ENCODE measurements at places on chromosomes 6 and 20. TPM values are rescaled to one million over a fixed set of nuclear protein-coding genes. Genes with fewer than 3 reads are reported as not detected.
A peak's percentile ranks its signal among the peaks of the same experiment; 100 is the strongest.

- H3K27ac ChIP-seq, result no peak overlapping the region
- H3K4me1 ChIP-seq, result peaks cover 8% of the 10 kb centered on the region
- no peak overlapping the region for H3K4me3 ChIP-seq
- no peaks in the 10 kb centered on the region for H3K27me3 ChIP-seq
- DNase-seq, result no peak
Observed at GRCh38 chr6:143400258-143401067, 50.0 kb downstream of the ADAT2 start.

- no peak overlapping the region for H3K27ac ChIP-seq
- H3K36me3 ChIP-seq, result no peaks in the 10 kb centered on the region
- no peaks in the 10 kb centered on the region for H3K4me1 ChIP-seq
Observed at GRCh38 chr6:146090474-146090873, 61.6 kb downstream of the GRM1 start.

GRCh38 chr20:44728801-44729443 lies 13.8 kb downstream of the CCN5 start:
- H3K27me3 ChIP-seq, result no peaks in the 10 kb centered on the region
- H3K36me3 ChIP-seq, result no peaks in the 10 kb centered on the region

DNA sequence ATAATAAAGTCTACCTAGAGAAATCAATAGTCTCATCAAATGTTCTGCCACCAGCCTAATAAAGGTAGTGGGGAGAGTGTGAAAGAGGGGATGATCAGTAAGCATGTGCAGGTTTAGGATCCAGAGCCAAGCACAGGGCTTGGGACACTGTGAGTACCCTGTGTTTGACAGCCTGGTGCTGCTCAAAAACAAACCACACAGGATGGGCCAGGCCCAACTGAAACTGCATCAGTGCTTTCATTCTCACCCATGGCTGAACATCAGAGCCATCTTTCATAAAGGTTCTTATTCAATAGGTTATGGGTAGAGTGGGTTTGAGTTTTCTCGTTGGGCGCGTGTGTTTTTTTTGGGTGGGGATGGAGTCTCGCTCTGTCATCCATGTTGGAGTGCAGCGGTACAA lies 87.3 kb upstream of the NHSL1 start:
- H3K27ac ChIP-seq, result no peak overlapping the region
- no peak for DNase-seq
- no peaks in the 10 kb centered on the region for H3K4me1 ChIP-seq
- H3K4me3 ChIP-seq, result no peak overlapping the region

GRCh38 chr20:17601957-17602356 lies 32.1 kb downstream of the DSTN start:
- no peaks in the 10 kb centered on the region for H3K27me3 ChIP-seq
- H3K36me3 ChIP-seq, result peaks cover 27% of the 10 kb centered on the region
- H3K4me1 ChIP-seq, result peaks cover 11% of the 10 kb centered on the region

TGM3 gene
- total RNA-seq, result not detected

GRCh38 chr6:98416027-98416426 lies 418.3 kb upstream of the POU3F2 start:
- H3K36me3 ChIP-seq, result peaks cover 5% of the 10 kb centered on the region
- no peak for DNase-seq
- no peaks in the 10 kb centered on the region for H3K4me1 ChIP-seq
- no peaks in the 10 kb centered on the region for H3K27me3 ChIP-seq
- H3K4me3 ChIP-seq, result 0 out of 3 replicates have a peak overlapping the region, but pooled peaks have one; percentile 56

JAG1 gene
- total RNA-seq, result 54.0 TPM

- no peaks in the 10 kb centered on the region for H3K4me1 ChIP-seq
- no peak overlapping the region for H3K27ac ChIP-seq
- DNase-seq, result peak; percentile 30
- H3K36me3 ChIP-seq, result no peaks in the 10 kb centered on the region
- H3K27me3 ChIP-seq, result peaks cover 5% of the 10 kb centered on the region
Observed at GRCh38 chr20:3659492-3660261, 3.5 kb downstream of the GFRA4 start.

- H3K4me3 ChIP-seq, result no peak overlapping the region
- DNase-seq, result no peak
- H3K4me1 ChIP-seq, result no peaks in the 10 kb centered on the region
- peaks cover 10% of the 10 kb centered on the region for H3K36me3 ChIP-seq
- no peaks in the 10 kb centered on the region for H3K27me3 ChIP-seq
Observed at GRCh38 chr6:111564482-111564945, 41.2 kb downstream of the TRAF3IP2 start.

COL9A3 gene
- total RNA-seq, result 137 TPM

GRCh38 chr20:63284083-63284440 lies 8.9 kb upstream of the COL20A1 start:
- no peak overlapping the region for H3K4me3 ChIP-seq
- H3K27ac ChIP-seq, result no peak overlapping the region
- H3K36me3 ChIP-seq, result peaks cover 54% of the 10 kb centered on the region

- DNase-seq, result no peak
- H3K27me3 ChIP-seq, result no peaks in the 10 kb centered on the region
- H3K36me3 ChIP-seq, result no peaks in the 10 kb centered on the region
- H3K27ac ChIP-seq, result no peak overlapping the region
Observed at GRCh38 chr6:31908791-31909190, 6.9 kb upstream of the ZBTB12 start.

- H3K4me3 ChIP-seq, result no peak overlapping the region
- no peak for DNase-seq
- H3K27ac ChIP-seq, result no peak overlapping the region
- peaks cover 2% of the 10 kb centered on the region for H3K36me3 ChIP-seq
Observed at GRCh38 chr20:25300496-25301170, 52.7 kb downstream of the PYGB start.

- no peak for DNase-seq
- no peaks in the 10 kb centered on the region for H3K4me1 ChIP-seq
- no peak overlapping the region for H3K27ac ChIP-seq
- peaks cover 13% of the 10 kb centered on the region for H3K36me3 ChIP-seq
Observed at GRCh38 chr6:44898296-44898930, 429.7 kb upstream of the RUNX2 start.

DNA sequence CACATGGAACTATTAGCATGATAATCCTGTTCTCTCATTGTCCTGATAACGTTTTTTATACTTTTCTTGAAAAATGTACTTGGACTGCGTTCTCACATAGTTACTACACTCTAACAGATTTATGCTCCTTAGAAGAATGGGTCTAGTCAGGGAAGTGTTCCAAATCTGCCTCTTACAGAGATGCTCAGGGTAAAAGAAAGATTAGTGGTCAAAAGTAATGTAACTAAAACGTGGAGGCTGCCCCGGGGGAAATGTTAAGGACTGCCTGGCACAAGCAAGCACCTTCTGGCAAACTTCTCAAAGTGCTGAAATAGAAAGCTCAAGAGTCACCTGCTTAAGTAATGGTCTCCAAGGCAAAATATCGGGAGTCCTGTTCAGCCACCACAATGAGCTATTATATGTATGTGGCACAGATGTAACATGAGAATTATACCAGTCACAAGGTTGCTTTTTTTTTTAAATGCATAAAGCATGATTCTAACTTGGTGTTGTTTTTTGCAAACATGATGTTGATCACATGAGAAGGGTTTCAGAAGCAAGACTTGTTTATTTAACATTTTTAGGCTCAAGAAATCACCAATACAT lies 244.5 kb upstream of the JARID2 start:
- no peak overlapping the region for H3K27ac ChIP-seq
- H3K4me1 ChIP-seq, result no peaks in the 10 kb centered on the region
- DNase-seq, result no peak
- no peak overlapping the region for H3K4me3 ChIP-seq

GRCh38 chr20:17969278-17969883 lies 563 bp downstream of the MGME1 start:
- DNase-seq, result no peak
- peaks cover 10% of the 10 kb centered on the region for H3K4me1 ChIP-seq
- H3K36me3 ChIP-seq, result peaks cover 39% of the 10 kb centered on the region
- no peaks in the 10 kb centered on the region for H3K27me3 ChIP-seq

DNA sequence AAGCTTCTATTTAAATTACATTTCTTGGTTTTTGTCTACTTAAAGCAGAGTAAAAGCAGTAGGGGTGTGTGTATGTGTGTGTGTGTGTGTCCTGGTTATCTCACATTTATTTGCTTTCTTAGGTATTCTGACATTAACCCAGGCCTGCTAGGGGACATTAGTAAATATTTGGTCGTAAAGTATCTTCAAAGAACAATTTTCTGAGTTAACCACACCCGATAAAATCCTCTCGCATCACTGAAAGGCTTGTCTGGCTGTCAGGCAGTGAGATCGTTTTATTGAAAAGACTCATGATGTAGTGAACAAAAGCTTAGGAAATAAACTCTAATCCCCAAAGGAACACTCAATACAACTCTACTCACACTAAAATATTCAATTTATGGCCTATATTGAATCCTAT lies 77.9 kb downstream of the ZNF217 start:
- H3K27me3 ChIP-seq, result no peaks in the 10 kb centered on the region
- H3K4me3 ChIP-seq, result no peak overlapping the region
- no peaks in the 10 kb centered on the region for H3K4me1 ChIP-seq
- DNase-seq, result no peak
- no peak overlapping the region for H3K27ac ChIP-seq

DNA sequence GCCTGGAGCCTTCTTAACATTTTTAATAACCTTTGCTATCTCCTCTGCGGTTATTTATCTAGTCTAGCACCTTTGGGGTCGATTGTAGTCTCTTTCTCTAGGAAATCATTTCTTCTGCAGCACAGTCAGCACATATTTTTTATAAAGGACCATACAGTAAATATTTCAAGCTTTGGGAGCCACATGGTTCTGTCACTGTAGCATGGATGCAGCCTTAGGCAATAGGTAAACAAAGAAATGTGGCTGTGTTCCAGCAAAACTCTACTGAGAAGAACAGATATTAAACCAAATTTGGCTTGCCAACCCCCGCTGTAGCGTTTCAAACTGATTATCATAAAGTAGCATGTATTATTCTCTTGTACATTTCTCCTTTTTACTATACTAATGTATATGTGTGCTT lies 95.7 kb downstream of the SLC23A2 start:
- H3K36me3 ChIP-seq, result peaks cover 13% of the 10 kb centered on the region
- H3K27me3 ChIP-seq, result no peaks in the 10 kb centered on the region
- H3K4me1 ChIP-seq, result no peaks in the 10 kb centered on the region
- H3K4me3 ChIP-seq, result no peak overlapping the region
- no peak overlapping the region for H3K27ac ChIP-seq

DNA sequence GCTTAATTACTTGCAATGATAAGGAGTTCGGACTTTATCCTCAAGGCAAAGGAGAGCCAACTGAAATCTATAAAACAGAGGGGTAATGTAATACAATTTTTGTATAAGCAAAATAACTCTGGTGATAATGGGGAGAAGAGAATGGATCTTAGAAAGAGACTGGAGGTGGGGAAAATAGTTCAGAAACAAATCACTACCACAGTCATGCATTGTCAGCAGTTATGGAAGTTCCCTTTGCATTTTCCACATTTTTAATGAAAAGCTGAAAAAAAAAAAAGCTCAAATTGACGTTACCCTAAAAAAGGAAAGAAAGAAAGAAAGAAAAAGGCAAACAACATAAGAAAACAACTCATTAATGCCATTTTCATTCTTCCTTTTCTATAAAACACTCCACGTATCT lies 337.6 kb upstream of the HSF2 start:
- no peaks in the 10 kb centered on the region for H3K27me3 ChIP-seq
- H3K36me3 ChIP-seq, result no peaks in the 10 kb centered on the region
- H3K4me3 ChIP-seq, result no peak overlapping the region
- no peak for DNase-seq
- peaks cover 2% of the 10 kb centered on the region for H3K4me1 ChIP-seq
- H3K27ac ChIP-seq, result no peak overlapping the region

GRCh38 chr6:43187821-43188220 lies 5.8 kb downstream of the CUL9 start:
- peaks cover 4% of the 10 kb centered on the region for H3K36me3 ChIP-seq
- no peak for DNase-seq
- no peak overlapping the region for H3K27ac ChIP-seq

DNA sequence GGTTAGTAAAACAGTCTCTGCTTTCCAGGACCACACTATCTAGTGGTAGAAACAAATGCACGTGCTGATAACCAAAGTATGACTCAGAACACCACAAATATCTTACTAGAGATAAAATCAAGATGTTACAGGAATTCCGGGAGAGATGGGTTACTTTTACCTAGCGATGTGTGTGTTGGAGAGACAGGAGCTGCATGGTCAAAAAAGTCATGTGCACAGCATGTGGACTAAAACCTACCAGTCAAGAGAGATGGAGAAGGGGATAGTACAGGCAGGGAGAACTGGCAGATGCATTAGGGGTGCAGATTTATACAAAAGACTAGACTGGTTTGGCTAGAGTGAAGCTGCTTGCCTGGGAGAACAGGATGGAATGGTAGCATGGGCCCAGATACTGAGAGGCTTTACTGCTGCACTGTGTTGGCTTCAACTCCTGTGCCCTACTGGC lies 75.3 kb upstream of the MRAP2 start:
- DNase-seq, result no peak
- no peak overlapping the region for H3K4me3 ChIP-seq
- H3K27ac ChIP-seq, result no peak overlapping the region

GRCh38 chr6:5302220-5302946 lies 41.1 kb downstream of the FARS2 start:
- no peaks in the 10 kb centered on the region for H3K4me1 ChIP-seq
- H3K4me3 ChIP-seq, result no peak overlapping the region
- no peaks in the 10 kb centered on the region for H3K36me3 ChIP-seq
- no peak overlapping the region for H3K27ac ChIP-seq
- DNase-seq, result no peak

GRCh38 chr20:20641783-20642182 lies 70.7 kb downstream of the RALGAPA2 start:
- H3K27ac ChIP-seq, result no peak overlapping the region
- no peak overlapping the region for H3K4me3 ChIP-seq
- peaks cover 12% of the 10 kb centered on the region for H3K36me3 ChIP-seq

DNA sequence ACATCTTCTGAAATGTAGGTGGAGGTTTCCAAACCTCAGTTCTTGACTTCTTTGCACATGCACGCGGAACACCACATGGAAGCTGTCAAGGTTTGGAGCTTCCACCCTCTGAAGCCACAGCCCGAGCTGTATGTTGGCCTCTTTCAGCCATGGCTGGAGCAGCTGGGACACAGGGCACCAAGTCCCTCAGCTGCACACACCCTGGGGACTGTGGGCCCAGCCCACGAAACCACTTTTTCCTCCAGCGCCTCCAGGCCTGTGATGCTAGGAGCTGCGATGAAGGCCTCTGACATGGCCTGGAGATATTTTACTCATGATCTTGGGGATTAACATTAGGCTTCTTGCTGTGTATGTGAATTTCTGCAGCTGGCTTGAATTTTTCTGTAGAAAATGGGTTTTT lies 68.7 kb downstream of the RNF217 start:
- H3K4me3 ChIP-seq, result no peak overlapping the region
- H3K27me3 ChIP-seq, result no peaks in the 10 kb centered on the region
- H3K36me3 ChIP-seq, result peaks cover 22% of the 10 kb centered on the region
- H3K4me1 ChIP-seq, result no peaks in the 10 kb centered on the region

DNA sequence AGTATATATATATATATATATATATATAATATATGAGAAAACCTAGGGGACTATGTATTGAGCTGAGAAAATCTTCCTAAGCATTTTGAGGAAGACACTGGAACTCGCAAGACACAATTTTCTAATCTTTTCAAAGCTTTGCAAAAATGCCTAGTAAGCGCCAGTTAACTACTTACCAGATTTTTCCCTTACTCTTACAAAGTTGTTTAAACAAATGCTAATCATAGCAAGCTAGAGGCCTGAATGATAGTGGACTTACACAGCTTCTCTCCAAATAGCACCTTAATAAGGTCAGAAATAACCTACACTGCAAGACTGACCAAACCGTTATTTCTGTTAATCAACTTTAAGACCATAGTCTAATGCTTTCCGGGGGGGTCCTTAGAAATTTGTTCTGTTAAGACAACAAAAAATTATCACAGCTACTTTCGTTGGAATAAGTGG lies 56.1 kb upstream of the HFE start:
- H3K4me3 ChIP-seq, result peak overlapping the region; percentile 85
- DNase-seq, result no peak
- no peaks in the 10 kb centered on the region for H3K27me3 ChIP-seq
- H3K27ac ChIP-seq, result peak overlapping the region; percentile 97

Measured in H9 (cell line).